ENCODE measurements at places on chromosomes 11 and 22. TPM values are rescaled to one million over a fixed set of nuclear protein-coding genes. Genes with fewer than 3 reads are reported as not detected.

Gene MYO7A
- total RNA-seq: not detected

Gene MS4A6A
- total RNA-seq: not detected

Gene ASPHD2
- total RNA-seq: 3.8 TPM

Gene WBP2NL
- not detected for total RNA-seq

Gene SLC37A2
- total RNA-seq: 7.2 TPM

Gene ZBTB16
- not detected for total RNA-seq

Gene TEX54
- total RNA-seq: not detected

Gene P2RX6
- total RNA-seq: 3.6 TPM

Gene ACTN3
- not detected for total RNA-seq

Gene SYCE3
- not detected for total RNA-seq

Gene KDM4E
- total RNA-seq: not detected

Gene A4GALT
- 2.5 TPM for total RNA-seq

Gene CATSPERZ
- not detected for total RNA-seq

Gene SLC22A9
- total RNA-seq: not detected

Gene TEAD1
- total RNA-seq: 83.2 TPM

Gene FAM180B
- total RNA-seq: not detected

Gene PKNOX2
- not detected for total RNA-seq

Gene C11orf91
- total RNA-seq: not detected

Gene FXYD2
- not detected for total RNA-seq

Gene DYNC2H1
- 7.3 TPM for total RNA-seq

Gene NARS2
- 23.4 TPM for total RNA-seq

Gene REXO2
- 169 TPM for total RNA-seq

Gene CYP2D6
- not detected for total RNA-seq

Gene KCNK7
- total RNA-seq: 0.52 TPM

Gene CHST1
- total RNA-seq: 0.02 TPM

Gene FOSL1
- 286 TPM for total RNA-seq

Gene PVALB
- not detected for total RNA-seq

Gene APOA4
- not detected for total RNA-seq

Gene LMNTD2
- 1.1 TPM for total RNA-seq

Gene KCNJ4
- 1.1 TPM for total RNA-seq

Gene OR6T1
- not detected for total RNA-seq

Gene TENM4
- 5.5 TPM for total RNA-seq

Gene DEUP1
- total RNA-seq: not detected

Gene FZD4
- 6.8 TPM for total RNA-seq

Gene HMOX1
- total RNA-seq: 14.9 TPM

Gene ARHGAP20
- total RNA-seq: 1.1 TPM

Gene SLC7A4
- not detected for total RNA-seq

Gene DNAJC24
- 11.4 TPM for total RNA-seq

Gene VSTM5
- total RNA-seq: not detected

Gene MMP13
- 96.9 TPM for total RNA-seq

Gene CHEK1
- total RNA-seq: 42.9 TPM

Gene SCUBE1
- total RNA-seq: 11.5 TPM

Gene SPI1
- not detected for total RNA-seq

Gene MUC5AC
- not detected for total RNA-seq

Gene CCDC87
- 0.17 TPM for total RNA-seq

Gene KRTAP5-10
- not detected for total RNA-seq

Gene C11orf86
- total RNA-seq: not detected

Gene USP2
- total RNA-seq: 0.81 TPM

Gene OR10G8
- total RNA-seq: not detected

Gene SCGB1C1
- total RNA-seq: not detected

Measured in M059J (cell line).